ENCODE measurements at places on chromosomes 3 and 15.

DNA sequence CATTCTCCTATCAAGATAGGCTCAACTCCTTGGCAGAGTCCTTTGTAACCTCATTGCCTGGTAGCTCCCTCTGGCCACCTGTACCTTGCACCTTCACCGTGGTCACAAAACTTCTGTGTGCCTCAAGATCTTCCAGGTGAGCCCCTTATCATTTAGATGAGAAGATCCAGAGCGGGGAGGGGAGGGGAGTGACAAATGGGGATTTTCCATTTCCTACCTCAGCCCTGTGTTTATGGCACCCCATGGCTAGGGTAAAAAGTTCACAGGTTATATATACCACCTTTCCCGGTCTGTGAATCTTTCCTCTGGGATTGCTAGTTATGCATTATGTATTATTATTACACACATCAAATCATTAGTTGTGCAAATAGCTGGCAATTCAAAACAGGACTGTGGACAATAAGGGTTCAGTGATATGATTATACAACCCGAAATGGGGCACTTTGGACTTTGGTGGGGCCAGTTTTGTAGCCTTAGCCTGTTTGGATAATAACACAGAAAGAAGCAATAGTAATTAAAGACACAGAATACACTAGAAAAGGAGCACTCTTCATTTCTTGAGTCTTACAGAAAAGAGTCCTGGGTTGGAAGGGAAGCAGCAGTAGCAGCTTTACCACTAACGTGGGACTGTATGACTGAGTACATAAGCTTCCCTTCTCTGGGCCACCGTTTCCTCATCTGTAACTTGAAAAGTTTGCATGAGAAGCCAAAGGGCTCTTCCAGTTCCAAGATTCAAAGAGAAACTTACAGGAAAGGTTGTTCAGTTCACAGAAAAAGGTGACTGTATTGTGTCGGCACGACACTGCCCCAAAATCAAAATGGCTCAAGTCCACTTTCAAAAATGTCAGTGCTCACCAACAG is 7.1 kb downstream of the TLE3 start:
- DNase-seq: no peak

DNA sequence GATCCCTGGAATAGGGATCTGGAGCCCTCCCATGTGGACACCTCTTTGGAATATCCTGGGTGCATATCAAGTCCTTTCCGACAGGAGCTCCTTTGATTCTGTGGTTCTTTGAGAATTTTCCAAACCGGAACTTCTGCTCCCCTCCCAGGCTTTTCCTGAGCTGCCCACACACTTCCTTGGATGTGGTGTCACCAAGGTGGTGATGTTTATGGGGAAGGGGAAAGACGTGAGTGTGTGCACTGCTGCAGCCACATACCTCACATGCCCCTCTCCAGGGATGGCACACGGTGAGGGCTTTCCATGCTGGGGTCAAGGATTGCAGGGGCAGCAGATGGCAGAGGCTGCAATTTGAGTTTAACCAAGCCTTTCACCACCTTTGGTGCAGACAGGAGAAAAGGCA is 27.9 kb upstream of the PSTPIP1 start:
- DNase-seq: no peak

- DNase-seq: no peak
Observed at GRCh38 chr3:186618318-186618938, 5.6 kb downstream of the AHSG start.

DNA sequence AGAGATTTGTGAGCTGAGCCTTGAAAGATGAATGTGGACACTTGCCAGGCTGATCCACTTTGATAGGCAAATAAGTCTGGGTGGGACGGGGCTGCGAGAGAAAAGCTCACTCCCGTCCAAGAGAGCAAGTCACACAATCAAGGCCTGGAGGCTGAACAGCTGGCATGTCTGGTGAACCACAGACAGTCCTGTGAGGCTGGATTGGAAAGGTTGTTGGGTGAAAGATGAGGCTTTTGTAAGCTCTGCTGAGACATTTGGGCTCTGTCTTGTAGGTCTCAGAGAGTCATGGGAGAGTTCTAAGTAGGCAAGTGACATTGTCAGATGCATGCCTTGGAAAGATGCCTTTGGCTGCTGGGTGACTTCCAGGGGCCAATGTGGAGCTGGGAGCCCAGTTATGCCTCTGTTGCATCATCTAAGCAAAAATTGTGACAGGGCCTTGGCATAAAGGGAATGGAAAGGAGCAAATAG is 38.5 kb downstream of the RPLP1 start:
- no peak for DNase-seq

DNA sequence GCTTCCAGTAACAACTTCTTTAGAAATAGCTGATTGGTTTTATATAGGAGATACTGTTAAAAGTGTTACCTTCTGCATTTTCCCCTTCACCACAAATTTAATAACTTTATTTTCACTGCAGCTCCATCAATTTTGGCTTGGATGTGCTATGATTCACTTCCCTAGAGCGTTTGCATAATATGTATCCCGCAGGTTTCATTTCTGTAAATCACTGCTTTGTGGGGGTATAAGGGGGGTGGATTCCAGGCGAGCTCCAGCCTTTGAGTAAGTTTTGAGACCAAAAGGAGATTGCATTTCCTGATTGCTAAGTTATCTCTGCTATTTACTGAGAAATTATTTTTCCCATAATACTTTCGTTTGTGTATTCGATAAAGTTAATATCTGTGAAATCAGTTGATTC is 232.6 kb downstream of the TBL1XR1 start:
- DNase-seq: no peak

GRCh38 chr3:38136393-38136776 is 542 bp downstream of the ACAA1 start:
- DNase-seq: no peak

GRCh38 chr3:165466856-165467255 is 270.7 kb upstream of the SLITRK3 start:
- DNase-seq: no peak

- DNase-seq: no peak
Observed at GRCh38 chr3:149535333-149535685, 60.8 kb downstream of the TM4SF4 start.

GRCh38 chr3:134922866-134923265 is 127.8 kb downstream of the EPHB1 start:
- no peak for DNase-seq

DNA sequence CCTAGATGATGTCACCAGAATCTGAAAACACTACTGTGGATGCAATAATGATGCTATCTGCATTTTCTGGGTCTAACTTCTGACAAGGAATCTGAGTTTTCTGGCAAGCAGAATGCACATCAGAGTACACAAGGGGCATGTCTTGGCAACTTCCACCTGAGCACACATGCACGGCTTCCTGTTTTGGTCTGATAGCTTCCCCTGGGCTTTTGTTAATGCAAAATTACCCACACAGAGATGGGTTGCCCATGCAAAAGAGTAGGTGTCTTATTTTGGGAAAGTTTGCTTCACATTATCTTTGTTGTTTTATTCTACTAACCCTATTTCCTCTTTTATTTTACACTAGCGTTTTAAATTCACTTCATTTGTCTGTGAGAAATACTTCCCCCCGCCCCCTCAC is 74.2 kb upstream of the SATB1 start:
- DNase-seq: no peak

DNA sequence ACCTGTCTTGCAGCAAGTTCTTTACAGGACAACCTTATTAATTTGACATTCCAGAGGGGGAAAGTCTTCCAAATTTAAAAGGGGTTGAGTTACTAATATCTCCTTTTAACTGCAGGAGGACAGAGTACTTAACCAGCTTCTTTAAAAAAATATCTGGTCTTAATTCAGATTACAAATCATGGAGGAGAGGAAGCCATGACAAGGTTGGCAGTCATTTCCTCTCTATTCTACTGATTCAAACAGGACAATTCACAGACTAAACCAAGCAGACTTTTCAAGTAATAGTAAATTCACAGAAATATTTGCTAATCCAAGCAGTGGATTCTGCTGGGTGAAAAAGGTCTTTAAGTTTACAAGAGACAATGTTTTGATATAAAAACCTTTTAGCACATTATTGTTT is 185.3 kb downstream of the CFAP20DC start:
- DNase-seq: no peak

DNA sequence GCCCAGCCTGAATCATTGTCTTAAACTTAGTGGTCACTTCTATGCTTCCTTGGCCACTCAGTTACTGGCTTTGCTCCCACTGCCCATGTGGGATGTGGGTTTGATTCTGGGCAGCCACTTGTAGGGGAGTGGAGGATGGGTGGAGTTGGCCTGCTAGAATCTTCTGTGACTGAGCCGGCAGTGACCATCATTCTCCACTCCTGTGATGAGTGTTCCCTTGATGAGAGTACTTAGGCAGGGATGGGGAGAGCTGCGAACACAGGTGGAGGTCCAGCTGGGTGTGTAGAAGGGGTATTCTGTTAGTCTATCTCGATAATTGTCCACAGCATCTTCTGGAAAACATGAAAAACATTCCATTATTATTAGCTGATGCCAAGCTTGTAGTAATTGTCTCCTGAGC is 8.0 kb downstream of the TM6SF1 start:
- DNase-seq: no peak

DNA sequence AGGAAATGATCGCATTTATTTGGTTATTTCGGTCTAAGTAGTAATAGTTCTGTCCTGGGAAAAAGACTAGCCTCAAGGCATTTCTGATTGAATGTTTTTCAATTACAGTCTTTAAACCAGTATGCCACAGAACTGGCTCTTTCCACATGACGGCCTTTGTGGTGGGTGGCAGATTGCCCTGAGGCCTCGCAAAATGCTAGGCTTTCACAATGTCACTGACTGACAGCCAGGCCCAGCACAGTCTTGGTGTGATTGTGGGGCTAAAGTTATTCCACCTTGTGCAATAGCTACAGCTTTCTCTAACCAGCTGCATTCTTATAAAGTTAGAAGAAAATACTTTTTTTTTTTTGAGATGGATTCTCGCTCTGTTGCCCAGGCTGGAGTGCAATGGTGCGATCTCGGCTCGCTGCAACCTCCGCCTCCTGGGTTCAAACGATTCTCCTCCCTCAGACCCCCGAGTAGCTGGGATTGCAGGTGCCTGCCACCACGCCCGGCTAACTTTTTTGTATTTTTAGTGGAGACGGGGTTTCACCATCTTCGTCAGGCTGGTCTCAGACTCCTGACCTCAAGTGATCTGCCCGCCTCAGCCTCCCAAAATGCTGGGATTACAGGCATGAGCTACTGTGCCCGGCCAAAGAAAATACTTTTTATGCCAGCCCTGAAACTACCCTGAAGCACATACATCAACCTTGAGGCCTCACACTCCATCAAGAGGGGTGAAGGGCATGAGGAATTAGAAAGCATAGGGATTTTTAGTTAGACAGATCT is 2.5 kb upstream of the ADIPOQ start:
- no peak for DNase-seq

GRCh38 chr3:15316998-15317435 is 15.4 kb downstream of the SH3BP5 start:
- DNase-seq: no peak

GRCh38 chr3:102206511-102207031 is 228.2 kb upstream of the ZPLD1 start:
- no peak for DNase-seq

DNA sequence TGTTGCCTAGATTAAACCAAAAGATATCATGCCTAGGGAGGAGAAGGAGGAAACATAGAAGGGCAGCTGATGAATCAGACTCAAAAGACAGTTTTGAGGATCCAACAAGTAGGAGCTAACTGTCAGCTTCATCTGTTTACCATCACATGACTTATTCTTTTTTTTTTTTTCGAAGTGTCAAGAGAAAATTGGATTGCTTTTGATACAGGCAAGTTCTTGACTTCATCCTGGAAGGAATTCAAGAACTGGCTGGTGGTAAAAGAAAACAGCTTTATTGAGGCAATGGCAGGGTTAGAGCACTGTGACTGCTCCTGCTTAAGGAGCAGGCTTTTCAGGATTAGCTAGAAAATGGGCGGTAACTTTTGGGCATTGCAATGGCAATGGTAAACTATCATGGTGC is 227.5 kb upstream of the KCNMB2 start:
- no peak for DNase-seq

GRCh38 chr3:111681661-111682426 is 86.7 kb upstream of the ZBED2 start:
- no peak for DNase-seq

DNA sequence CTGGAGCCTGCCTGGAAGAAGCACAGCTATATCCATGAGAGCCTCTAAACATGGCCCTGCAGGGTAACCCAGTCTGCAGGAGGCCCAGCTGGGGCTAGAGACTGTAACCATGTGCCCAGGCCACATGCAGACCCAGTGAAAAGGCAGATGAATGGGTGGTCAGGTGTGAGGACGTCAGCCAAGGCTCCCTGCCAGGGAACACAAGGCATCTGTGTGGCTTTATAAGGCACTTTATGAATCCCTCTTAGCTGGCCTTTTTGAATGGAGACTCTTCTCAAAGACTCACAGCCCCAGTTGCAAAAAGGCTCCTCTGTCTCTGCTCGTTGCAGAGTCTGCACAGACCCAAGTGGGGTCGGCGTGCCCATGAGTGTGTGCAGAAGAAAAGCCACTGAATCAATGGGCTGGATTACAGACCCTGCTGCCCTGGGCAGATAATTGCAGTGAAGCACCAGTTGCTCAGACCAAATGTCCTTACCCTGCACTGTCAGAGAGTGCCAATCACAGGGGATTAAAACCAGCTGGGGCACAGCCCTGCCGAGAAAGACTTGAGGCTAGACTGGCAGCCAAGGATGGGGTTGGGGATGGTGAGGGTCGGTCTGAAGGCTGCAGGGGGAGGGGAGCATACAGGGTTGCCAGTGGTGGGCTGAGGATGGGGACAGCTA is 154.2 kb downstream of the RAB11A start:
- no peak for DNase-seq

DNA sequence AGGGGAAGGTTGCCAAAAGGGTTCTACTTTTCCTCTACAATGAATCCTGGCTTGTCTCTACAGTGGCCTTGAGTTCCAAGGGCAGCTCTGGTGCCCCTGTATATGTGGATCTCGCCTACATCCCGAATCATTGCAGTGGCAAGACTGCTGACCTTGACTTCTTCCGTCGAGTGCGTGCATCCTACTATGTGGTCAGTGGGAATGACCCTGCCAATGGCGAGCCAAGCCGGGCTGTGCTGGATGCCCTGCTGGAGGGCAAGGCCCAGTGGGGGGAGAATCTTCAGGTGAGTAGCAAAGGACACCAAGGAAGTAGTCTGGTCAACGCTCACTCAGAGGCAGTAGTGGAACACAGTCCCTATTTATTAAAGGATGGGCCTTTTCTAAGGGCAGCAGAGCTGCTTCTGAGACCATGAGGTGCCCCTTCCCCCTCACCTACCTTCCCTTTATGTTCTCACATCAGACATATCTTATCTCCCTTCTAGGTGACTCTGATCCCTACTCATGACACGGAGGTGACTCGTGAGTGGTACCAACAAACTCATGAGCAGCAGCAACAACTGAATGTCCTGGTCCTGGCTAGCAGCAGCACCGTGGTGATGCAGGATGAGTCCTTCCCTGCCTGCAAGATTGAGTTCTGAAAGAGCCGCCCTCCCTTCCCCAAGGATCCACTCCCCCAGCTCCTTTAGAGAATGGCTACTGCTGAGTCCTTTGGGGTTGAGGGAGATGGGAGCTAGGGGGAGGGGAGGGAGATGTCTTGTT is 12.4 kb downstream of the MAP1A start:
- no peak for DNase-seq

DNA sequence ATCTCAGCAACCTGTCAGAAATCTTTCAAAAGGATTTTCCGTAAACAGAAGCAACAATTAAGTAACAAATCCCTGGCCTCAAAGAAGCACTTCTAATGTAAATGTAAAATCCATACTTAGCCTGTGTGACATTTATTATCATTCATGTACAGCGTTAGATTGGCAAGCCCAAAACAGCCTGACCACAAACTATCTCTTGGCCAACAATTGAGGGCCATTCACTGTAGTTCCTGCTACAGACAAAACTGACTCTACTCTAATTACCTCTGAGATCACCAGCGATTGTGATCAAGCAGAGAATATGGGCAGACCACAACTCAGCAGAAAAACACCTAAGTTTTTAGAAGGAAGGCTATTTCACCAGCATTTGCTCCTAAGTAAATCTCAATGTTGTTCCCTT is 9.2 kb downstream of the SHQ1 start:
- DNase-seq: no peak

All from activated T-helper 1 cell treated with anti-CD3 and anti-CD28 coated beads, Interleukin-2, amount 50 U/mL, for 16 hours (primary cell).